ENCODE measurements at places on chromosomes 7 and 10.

DNA sequence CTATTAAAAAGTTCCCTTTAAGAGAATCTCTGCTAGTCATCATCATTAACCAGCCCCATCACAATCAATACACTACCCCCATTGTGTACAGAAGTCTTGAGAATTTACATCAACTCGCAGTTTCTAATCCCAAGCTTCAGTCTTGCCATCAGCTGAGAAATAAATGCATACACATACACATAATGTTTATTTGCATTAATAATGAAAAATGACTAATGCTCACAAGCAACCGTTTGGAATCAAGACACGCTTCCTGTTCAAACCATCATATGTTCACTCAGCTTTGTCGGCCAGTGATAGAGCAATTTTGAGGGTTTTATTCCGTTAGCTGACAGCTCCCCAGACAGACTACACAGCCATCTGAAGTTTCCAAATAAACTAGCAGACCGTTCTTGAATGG is 287.1 kb downstream of the SFMBT2 start:
- DNase-seq = no peak

DNA sequence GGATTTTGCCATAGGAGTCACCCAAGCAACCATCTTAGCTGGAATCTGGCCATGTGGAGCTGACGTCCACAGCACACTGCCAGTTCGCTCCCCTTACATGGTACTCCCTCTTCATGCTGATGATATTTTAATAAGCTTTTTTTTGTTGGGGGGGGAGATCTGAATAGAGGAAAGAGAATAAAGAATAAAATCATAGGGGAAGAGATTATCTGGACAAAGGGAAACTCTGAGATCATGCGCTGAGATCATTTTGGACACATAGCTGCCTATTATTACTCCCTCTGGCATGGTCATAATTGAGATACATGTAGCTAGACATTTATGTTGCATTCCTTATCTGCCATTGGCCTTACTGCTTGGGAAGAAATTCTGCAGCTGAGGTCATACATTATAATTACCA is 282.7 kb downstream of the HTR7 start:
- no peak for DNase-seq

GRCh38 chr7:69781412-69781846 is 183.2 kb downstream of the AUTS2 start:
- no peak for DNase-seq

- no peak for DNase-seq
Measured at GRCh38 chr7:111098011-111098925, 7.3 kb downstream of the LRRN3 start.

DNA sequence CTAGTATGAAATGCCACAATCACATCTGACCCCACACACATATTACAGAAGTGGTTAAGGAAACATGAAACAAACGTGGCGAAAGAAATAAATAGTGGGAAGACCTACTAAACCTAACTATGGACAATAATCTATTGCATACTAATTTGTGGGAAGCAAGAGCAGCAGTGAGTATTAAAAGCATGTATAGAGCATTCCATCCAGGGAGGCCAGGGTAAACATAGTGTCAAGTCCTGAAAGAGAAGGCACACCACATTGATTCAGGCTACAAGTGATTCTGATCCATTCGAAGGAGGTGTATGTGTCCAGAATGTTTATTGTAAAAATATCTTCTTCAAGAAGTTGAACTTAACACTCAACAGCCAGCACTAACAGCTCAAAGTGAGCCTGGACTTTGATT is 29.2 kb downstream of the CACNA2D1 start:
- no peak for DNase-seq

Measured in stimulated activated CD8-positive, alpha-beta memory T cell treated with anti-CD3 and anti-CD28 coated beads, Interleukin-7, amount 100 ng/mL, for 1 hour (primary cell).